ENCODE measurements at places on chromosomes 3 and 15.

DNA sequence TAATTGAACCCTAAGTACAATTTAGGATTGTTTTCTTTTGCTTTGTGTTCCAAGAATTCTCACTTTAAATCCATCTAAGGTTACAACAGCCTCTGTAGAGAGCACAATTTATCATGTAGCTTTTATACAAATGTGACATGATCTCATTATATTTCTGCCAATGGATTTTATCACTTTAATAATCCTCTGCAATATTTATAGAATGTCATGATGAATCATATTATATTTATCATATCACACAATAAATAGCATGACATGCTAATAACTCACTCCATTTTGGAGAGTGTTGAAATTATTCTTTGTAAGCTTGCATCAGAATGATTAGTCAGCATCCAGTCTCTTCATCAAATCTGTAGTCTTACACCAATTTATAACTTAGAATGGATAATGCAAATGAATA, 280.6 kb upstream of the ZNF717 start:
- no peak for DNase-seq

DNA sequence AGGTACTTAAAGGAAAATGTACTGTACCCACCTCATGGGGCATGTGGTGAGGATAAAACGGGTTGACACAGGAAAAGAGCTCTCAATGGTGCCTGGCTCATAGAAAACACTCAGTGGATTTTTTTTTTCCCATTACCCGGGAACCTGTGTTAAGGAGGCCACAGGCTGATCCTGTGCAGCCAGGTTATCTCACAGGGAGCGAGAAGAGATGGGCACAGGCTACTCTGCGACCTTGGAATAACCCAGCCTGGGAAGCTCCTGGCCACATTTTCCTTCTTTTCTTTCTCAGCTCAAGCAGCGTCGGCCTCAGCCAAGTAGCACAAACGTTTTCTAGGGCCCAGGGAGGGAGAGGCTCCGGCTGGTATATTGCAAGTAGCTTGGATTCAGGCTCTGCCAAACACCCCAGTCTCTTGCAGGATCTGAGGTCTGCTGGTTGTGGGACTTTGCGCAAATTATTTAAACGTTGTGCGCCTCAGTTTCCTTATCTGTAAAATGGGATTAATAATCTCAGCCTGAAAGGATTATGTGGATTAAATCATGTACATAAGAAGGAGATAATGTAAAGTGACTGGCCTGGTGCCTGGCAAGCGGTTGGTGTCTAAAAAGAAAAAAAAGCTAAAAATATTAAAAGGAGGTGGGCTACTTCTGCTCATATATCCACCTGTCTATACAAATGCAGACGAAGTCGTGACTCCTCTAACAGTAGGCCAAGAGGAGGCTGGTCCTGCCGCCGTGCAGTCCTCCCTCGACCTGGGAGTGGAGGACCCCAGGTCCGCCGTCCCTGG, 2.2 kb downstream of the FURIN start:
- DNase-seq = no peak

GRCh38 chr3:114389156-114389555, 95.3 kb downstream of the TIGIT start:
- DNase-seq = no peak

- no peak for DNase-seq
Measured at GRCh38 chr3:53274938-53275605, 19.2 kb upstream of the TKT start.

- DNase-seq = no peak
Measured at GRCh38 chr3:65671004-65671403, 367.7 kb downstream of the MAGI1 start.

- no peak for DNase-seq
Measured at GRCh38 chr3:102691507-102691906, 256.7 kb downstream of the ZPLD1 start.

DNA sequence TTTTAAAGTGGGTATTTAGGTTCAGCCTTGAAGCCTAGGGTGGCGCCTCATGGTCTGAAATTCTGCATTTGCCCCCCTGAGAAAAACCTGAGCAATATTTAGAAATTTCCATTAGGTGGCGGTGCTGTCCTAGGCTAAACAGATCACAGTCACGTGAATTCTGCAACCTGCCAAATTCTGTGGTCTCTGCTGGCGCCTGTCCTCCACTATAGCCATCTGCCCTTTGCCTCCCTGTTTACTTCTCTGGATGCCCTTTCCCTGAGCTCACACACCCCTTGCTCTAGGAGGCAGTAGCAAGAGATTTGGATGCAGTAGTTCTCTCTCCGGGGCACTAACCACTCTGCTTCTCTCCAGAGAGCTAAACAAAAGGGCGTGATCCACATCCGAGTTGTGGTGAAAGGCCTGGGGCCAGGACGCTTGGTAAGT, 9.1 kb downstream of the MRPS11 start:
- no peak for DNase-seq

GRCh38 chr15:75680007-75680789, 32.5 kb downstream of the CSPG4 start:
- no peak for DNase-seq

- no peak for DNase-seq
Measured at GRCh38 chr3:33597257-33597689, 120.8 kb downstream of the CLASP2 start.

DNA sequence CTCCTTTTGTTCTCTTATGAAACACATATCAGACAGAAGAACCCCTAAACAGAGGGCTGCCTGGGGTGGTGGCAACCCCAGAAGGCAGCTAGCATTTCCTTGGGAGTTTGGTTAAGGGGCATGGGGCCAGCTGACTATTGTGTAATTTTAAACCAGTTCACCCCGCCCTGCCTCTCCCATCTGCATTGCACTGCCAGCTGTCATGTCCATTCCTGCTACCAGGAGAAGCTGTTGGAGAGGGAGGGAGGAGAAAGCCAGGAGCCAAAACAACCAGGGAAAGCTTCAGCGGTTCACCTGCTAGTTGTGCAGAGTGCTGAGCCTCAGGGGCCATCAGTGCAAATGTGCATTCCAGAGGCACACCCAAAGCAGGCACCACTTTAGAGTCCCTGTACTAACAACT, 47.6 kb upstream of the ATP1B3 start:
- no peak for DNase-seq

- no peak for DNase-seq
Measured at GRCh38 chr15:80577552-80578205, 117.4 kb upstream of the ABHD17C start.

DNA sequence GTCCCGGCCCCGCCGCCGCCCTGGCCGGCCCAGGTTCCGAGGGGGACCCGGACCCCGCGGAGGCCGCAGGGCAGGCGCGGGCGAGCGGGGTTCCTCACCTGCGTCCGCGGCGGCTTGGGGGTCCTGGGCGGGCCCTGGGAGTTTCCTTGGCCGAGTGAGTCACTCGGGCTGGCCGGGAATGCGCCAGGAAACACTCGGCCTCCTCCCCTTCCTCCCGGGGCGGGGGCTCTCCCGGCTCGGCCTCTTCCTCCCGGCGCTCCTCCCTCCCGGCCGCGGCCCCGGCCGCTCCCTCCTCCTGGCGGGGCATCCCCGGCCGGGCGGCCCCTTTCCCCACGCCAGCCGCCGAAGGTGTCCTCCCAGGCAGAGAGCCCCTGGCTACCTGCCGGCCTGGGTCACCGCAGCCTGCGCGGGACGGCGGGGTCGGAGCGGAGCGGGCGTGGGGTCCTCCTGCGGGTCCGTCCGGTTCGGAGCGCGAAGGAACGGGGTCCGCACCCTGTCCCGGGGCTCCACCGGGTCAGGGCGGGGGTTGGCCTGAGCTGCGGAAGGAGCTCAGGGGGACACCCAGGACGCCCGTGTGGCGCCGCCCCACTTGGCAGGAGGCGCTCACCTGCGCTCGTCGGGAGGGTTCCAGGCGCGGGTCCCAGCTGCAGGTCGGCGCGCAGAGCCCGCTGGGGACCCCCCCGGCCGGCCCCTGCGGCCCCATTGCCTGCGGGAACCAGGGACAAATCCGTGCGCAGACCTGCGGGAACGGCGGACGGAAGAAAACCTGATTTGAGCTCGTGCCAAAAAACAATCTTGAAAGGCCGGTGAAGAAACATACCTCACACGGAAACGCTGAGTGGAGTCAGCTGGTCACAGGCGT, at the start of gene CYFIP1:
TSS of gene CYFIP1 (minus strand) at position 180 of the 862 bp plus-strand sequence. CDS start 33,083 bp downstream, outside the sequence.
- DNase-seq = peak; percentile 24

GRCh38 chr3:79453600-79453999, 314.2 kb downstream of the ROBO1 start:
- DNase-seq = no peak

GRCh38 chr3:185691622-185692021, 105.5 kb downstream of the SENP2 start:
- no peak for DNase-seq

- DNase-seq = peak; percentile 31
Measured at GRCh38 chr3:71955240-71956068, 170.5 kb upstream of the PROK2 start.

DNA sequence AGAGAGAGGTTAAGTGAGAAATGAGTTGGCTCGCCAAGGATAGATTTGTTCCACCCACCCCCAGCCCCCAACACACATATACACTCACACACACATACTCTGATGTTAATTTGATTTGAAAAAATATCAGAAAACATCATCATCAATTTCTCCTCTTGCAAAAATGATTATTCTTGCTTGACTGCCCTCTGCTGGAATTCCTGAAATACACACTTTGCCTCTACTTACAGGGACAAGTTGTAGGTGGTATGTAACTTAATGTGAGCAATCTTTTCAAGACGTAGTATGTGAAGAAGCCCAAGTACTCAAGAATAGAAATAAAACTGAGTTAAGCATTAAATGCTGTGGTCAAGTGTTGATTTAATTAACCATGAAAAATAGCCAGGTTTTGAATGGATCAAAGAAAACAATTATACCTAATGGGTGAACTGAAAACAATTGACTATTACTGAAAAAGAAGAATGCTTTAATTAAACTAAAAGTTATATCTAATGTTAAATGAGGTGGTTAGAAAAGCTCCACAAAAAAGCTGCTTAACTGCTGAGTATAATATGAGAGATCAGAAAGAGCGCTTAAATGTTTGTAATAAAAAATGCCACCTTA, 46.6 kb upstream of the MDFIC2 start:
- DNase-seq = no peak

GRCh38 chr3:40169983-40170382, 139.5 kb upstream of the EIF1B start:
- DNase-seq = no peak

- no peak for DNase-seq
Measured at GRCh38 chr3:63940389-63940757, 28.2 kb upstream of the SCAANT1 start.

DNA sequence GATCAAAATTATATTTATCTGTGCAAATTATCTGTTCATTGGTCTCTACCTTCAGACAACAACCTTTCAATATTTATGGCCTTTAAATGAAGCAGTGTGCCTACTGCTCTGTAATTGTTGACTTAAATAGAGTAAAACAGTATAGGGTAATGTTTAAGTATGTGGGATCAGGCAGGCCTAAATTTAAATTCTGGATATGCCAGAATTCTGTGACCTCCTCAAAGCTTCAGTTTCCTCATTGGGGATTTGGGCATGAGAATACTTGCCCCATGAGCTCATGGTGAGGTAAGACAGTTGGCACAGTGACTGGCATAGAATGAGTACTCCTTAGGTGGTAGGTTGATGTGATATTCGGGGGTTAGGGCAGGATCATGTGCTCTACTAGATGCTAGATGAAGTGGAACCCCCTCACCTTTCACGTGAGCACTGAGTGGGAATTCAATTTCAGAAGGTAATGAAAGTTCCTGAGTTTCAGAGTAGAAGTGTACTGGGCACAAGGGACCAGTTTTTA, 14.9 kb downstream of the ARL8B start:
- no peak for DNase-seq

DNA sequence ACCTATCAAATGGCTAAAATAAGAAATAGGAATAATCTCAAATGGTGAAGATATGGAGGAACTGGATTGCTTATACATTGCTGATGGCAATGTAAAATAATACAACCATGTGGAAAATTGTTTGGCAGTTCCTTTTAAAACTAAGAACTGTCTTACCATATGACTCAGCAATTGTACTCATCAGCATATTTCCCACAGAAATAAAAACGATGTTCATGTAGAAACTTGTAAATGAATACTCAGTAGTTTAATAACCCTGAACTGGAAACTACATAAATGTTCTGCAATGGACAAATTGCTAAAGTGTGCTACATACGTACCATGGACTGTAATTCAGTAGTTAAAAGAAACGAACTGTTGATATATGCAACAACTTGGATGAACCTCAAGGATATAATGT, 253.9 kb upstream of the RBMS3 start:
- DNase-seq = no peak

- no peak for DNase-seq
Measured at GRCh38 chr15:50277370-50277769, 11.8 kb upstream of the HDC start.

- DNase-seq = no peak
Measured at GRCh38 chr3:66425032-66425431, 75.8 kb downstream of the LRIG1 start.

- DNase-seq = no peak
Measured at GRCh38 chr3:103337179-103337845, 902.5 kb downstream of the ZPLD1 start.

- no peak for DNase-seq
Measured at GRCh38 chr3:96959474-96959873, 145.1 kb downstream of the EPHA6 start.

DNA sequence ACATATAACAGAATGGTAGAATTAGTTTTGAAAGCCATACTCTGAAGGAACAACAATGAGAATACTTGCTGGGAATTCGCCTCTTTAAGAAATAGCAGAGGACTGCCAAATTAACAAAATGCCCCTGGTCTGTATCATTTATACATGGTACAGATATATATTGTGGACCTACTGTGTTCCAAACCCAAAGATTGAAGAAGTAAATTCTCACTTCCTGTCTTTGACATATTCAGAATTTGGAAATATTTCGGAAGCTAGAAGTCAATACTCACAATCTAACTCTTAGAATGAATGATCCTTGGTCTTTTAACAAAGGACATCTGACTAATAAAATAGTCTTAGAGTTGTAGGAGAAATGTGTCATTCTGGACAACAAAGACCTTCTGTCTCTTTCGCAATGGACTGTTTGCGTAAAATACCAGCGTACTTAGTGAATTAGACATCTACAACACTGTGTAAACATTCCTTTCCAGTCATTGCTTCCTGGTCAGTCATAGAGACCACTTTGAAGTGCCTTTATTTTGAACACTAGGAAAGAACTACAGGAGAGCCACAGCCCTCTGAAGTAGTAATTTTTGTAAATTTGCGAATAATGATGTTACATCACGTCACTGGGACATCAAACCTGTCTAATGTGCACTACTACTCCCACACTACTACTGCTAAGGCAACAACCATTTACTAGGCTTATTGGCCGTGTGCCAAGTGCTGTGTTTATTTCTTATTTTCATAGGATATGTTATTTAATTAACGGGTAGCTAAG, 68.0 kb downstream of the CHL1 start:
- no peak for DNase-seq

DNA sequence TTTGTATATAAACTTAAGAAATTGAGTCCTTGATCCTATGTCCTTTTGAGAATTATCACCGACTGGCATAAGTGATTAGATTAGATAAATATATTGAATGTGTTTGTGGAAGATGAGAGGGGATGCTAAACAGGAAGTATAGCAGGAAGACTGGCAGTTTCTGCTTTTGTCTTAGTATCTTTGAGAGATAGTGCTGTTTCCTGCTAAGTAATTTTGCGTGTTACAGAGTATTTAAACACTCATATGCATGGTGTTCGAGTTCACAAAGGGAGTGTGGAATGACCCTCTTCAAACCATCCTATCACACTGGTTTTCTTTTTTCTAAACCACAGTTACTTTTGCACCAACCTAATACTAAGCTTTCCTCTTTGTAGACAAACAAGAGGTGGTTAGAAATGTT, 106.0 kb downstream of the KLHL25 start:
- no peak for DNase-seq
